GM23248 (cell line): ENCODE measurements at places on chromosomes 16 and 17. TPM values are rescaled to one million over a fixed set of nuclear protein-coding genes. Genes with fewer than 3 reads are reported as not detected.

HES7 gene
- polyA plus RNA-seq: not detected in 2 replicates

MYH2 gene
- polyA plus RNA-seq: 0.32 and 0.59 TPM in 2 replicates

DNA sequence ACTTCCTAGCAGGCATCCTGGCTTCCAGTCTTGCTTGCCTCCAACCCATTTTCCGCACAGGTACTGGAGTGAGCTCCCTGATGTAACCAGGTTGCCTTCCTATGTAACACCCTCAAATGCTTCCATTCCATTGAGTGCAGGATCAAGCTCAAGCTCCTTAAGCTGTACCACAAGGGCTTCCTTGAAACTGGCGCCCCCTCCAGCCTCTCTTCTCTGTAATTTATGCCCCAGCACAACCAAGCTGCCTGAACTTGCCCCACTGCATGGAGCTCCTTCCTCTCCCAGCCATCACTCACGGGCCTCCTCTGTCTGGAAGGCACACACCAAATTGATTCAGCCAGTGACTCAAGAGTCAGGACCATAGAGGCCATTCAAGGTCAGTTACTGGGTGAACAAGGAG lies 234.8 kb upstream of the RPL38 start:
- no peak for DNase-seq

GRCh38 chr17:2551928-2552327 lies 40.2 kb upstream of the METTL16 start:
- DNase-seq: no peak

LGALS3BP gene
- 8.6 and 12.6 TPM in 2 replicates for polyA plus RNA-seq

DNA sequence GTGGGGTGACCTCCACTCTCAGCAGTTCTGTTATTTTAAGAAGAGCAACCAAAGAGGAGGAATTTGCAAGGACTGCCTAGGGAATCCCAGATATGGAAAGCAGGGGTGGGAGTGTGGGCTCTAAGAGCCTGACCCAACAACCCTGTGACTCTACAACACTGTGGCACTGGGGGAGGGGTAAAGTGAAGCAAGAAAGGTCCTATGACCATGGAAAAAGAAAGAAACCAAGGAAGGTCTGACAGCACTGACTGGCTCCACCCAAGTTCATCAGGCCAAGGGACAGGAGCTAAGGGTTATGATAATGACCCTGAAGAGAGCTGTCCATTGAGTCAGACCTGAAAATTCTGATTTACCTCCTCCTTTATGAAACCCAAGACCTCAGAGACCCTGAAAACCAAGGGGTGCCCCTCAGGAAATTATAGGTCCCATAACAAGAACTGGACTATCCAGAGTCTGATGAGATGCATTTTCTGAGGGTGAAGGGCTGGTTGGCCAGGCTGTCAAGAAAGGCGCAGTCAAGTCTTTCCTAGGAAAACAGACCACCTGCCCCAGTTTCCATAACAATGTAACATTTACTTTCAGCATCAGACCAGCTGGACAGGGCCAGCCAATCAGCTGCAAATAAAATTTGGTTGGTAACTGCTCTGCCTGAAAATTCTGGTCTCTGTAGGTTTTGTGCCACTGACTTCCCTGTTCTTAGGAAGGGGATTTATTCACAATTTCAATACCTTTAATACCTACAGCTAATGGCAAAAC lies 53.8 kb upstream of the MTMR4 start:
- DNase-seq: no peak

CA10 gene
- polyA plus RNA-seq: not detected in 2 replicates

GRCh38 chr16:28283798-28284577 lies 8.3 kb upstream of the SBK1 start:
- no peak for DNase-seq

GRCh38 chr17:15946611-15947120 lies 1.7 kb downstream of the ADORA2B start:
- peak; percentile 28 for DNase-seq

DNA sequence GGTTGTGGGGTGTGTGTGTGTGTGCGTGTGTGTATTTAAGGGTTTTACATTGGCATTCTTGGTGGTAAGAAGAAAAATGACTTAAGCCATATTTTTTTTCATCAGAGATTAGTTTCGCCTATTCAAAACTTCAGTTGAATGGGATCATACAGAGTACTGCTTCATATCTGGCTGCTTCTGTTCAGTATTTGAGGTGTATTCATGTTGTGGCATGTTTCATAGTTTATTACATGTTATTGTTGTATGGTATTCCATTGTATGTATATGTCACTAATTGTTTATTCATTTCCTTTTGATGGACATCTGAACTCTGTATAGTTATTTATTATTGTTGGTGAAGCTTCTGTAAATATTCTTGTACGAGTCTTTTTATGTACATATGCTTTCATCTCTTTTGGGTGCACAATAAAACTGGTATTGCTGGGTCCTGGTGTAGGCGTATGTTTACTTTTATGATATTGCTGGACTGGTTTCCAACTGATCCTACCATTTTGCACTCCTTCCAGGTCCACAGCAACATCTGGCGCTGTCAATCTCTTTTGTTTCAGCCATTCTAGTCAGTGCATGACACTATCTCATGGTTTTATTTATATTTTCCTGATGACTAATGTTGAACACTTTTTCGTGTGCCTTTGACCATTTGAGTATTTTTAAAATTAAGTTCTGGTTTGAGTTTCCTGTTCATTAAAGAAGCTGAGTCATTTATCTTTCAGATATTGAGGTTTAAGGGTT lies 77.4 kb upstream of the MAF start:
- DNase-seq: no peak

DNA sequence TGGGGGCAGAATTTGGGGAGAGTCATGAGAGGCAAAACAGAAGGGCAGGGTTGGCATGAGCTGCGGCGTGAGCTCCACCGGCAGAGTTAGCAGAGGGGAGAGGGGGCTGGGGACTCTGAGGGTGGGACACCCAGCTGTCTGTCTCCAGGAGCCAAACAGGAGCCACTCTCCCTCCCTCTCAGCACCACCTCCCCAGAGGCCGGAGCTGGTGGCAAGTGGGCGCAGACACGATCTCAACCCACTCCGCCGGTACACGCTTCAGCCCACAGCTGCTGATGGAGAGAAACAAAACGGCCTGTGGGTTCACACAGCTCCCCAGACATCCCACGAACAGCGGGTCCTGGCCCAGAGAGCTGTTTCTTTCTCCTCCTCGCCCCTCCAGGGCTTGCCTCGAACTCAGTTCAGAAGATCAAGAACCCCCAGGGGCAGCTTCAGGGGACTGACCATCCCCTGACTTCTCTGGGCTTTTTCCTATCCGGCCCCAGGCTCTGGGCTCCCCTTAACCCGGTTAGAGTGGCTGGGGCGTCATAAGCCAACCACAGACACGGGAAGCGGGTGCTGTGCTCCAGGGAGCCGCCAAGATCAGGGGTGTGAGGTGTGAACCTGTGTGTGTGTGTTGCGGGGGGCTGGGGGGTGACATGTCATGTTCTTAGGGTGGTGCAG lies 7.6 kb downstream of the RHBDF2 start:
- no peak for DNase-seq

RND2 gene
- polyA plus RNA-seq: 0.18 and 0.30 TPM in 2 replicates

GRCh38 chr17:1766382-1767135 lies 4.7 kb downstream of the SERPINF1 start:
- DNase-seq: no peak

GRCh38 chr17:4987767-4988567 lies 492 bp upstream of the CAMTA2 start:
- peak; percentile 50 for DNase-seq

TEDC2 gene
- 4.2 and 4.8 TPM in 2 replicates for polyA plus RNA-seq

ZNF668 gene
- polyA plus RNA-seq: 19.5 and 20.8 TPM in 2 replicates

DNA sequence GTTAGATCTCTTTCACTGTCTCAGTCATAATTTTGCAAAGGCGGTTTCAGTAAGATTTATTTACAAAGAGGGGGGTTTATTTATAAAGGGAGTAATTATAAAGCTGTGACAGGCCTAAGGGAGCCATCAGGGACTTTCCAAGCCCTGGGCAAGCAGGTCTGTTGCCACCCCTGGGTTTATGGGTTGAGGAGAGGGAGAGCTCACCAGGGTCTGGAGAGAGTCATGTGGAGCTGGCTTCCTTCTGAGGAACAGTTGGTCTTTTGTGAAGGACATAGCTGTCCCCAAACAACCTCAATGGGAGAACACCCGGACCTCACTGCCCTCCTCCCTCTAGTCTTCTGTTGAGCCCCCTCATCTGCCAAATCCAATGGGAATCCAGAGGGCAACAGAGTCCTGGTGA lies 9.8 kb downstream of the ITGAM start:
- no peak for DNase-seq

DNA sequence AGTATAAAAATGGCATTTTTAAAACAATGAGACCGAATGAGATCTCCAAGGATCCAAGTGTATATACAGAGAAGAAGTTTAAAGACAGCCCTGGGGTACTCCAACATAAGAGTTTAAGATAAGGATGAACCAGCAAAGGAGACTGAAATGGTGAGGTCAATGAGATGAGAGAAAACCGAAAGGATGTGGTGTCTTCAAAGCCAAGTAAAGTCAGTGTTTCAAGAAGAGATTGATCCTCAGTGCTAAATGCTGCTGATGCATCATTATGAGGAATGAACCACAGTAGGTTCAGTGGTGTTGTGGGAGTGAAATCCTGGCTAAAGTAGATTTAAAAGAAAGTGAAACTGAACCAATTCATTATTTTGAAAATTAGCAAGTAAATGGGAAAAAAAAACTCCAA lies 38.1 kb upstream of the NLK start:
- no peak for DNase-seq

GRCh38 chr17:30556374-30557332 lies 79.4 kb downstream of the GOSR1 start:
- DNase-seq: no peak

GRCh38 chr16:81174644-81175324 lies 63.7 kb upstream of the BCO1 start:
- peak; percentile 49 for DNase-seq

TRPV2 gene
- polyA plus RNA-seq: 19.5 and 19.6 TPM in 2 replicates

GRCh38 chr16:38941-39892 lies 14.2 kb downstream of the POLR3K start:
- DNase-seq: no peak

HBA2 gene
- not detected in 2 replicates for polyA plus RNA-seq

KPNB1 gene
- 54.5 and 59.5 TPM in 2 replicates for polyA plus RNA-seq

KCNG4 gene
- polyA plus RNA-seq: not detected in 2 replicates

- DNase-seq: no peak
These were observed 14.6 kb upstream of the KCNJ16 start for GRCh38 chr17:70060415-70060814.

DNA sequence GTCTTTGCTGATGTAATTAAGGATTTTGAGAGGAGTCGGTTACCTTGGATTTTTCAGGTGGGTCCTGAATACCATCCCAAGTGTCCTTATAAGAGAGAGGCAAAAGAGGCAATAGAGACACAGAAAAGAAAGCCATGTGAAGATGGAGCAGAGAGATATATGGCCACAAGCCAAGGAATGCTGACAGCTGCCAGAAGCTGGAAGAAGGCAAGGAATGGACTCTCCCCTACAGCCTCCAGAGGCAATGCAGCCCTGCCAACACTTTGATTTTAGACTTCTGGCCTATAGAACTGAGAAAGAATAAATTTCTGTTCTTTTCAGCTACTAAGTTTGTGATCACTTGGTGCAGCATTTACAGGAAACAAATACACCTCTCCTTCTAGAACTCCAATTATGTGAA lies 8.2 kb upstream of the RNFT1 start:
- peak; percentile 3 for DNase-seq

- no peak for DNase-seq
These were observed 31.2 kb downstream of the RPA1 start for GRCh38 chr17:1860978-1861377.

GRCh38 chr16:80280557-80280956 lies 260.2 kb upstream of the DYNLRB2 start:
- DNase-seq: no peak

DNA sequence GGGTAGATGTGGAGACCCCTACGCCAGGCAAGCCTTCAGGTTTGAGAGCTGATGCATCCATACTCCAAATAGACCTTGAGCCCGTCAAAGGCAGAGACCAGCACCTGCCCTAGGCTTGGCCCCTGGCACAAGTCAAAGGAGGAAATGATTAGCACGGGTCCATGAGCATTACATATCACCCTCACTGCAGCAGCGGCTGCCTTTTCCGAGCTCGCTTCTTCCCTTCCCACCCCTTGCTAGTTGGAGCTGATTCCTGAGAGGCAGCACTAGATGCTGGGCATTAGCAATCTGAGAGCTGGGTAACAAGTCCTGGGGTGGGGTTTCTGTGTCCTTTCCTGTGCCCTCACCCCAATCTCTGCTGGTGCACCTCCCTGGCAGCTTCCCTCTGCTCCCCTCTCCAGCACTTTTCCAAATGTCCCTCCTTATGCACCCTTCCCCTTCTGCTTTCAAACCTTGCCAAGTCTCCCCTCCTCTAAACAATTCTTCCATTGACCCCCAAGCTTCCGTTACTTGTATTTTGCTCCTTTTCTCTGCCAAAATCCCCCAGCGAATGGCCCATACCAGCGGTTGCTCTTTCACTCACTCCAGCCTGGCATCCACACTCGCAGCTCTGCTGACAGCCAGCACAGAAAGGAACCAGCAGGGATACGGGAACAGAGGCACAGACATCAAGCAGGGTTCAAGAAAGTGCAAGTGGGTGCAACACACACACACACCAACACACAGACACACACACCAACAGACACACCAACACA lies 3.0 kb downstream of the CDRT4 start:
- peak; percentile 25 for DNase-seq

SLC13A5 gene
- polyA plus RNA-seq: not detected in 2 replicates

DNA sequence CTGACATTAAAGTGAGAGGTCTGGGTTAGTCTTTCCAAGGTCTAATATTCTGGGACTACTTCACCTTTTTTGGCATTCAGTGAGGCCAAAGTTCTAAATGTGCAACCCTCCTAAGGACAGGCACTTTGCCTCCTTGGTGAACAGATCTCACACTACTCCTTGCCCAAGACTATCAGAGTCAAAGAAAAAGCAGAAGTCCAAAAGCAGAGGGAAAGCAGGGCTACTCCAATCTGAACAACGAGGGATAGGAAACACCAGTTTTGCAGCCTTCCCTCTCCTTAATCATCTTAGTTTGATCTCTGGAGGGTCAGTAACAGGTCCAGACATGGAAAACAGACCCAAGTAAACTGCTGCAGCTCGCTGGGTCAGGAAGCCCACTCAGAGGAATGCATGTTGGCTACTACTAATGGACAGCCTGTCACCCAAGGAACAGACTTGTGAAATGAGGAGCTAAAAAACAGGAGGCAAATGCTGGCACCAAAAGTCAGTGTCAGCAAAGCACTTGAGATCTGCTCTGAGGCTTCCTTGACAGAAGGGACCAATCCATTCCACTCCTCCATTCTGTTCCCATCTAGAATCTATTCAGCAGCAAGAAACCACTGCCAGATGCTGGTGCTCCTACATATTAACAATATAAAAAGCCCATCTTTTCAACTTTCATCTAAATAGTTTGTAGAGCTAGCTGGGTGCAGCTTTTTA lies 29.9 kb downstream of the DCUN1D3 start:
- no peak for DNase-seq

DNA sequence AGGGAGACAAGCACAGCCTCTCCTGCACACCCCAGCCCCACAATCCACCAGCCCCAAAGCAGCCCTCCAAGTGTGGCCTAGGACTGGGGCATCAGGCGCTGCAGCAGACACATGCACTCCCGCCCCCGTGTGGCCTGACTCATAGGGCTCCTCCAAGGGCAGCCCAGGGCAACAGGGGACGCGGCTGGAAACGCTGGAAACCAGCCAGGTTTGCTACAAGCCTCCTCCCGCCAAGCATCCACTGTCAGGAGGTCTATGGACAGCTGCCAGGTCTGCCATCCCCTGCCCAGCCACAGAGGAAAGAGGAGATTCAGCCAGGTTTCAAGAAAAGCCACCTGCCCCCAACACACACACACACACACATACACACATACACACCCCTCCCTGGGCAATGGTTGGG lies 25.8 kb downstream of the SRCIN1 start:
- peak; percentile 73 for DNase-seq

- DNase-seq: no peak
These were observed 44.7 kb downstream of the CPNE2 start for GRCh38 chr16:57137043-57137442.

MEIOC gene
- polyA plus RNA-seq: 0.34 and 0.65 TPM in 2 replicates

GRCh38 chr17:73343168-73343634 lies 31.4 kb upstream of the CDC42EP4 start:
- DNase-seq: peak; percentile 90

C16orf46 gene
- polyA plus RNA-seq: 0.16 and 0.79 TPM in 2 replicates

OTOP2 gene
- not detected in 2 replicates for polyA plus RNA-seq
